ENCODE measurements at places on chromosomes 7 and 10.

DNA sequence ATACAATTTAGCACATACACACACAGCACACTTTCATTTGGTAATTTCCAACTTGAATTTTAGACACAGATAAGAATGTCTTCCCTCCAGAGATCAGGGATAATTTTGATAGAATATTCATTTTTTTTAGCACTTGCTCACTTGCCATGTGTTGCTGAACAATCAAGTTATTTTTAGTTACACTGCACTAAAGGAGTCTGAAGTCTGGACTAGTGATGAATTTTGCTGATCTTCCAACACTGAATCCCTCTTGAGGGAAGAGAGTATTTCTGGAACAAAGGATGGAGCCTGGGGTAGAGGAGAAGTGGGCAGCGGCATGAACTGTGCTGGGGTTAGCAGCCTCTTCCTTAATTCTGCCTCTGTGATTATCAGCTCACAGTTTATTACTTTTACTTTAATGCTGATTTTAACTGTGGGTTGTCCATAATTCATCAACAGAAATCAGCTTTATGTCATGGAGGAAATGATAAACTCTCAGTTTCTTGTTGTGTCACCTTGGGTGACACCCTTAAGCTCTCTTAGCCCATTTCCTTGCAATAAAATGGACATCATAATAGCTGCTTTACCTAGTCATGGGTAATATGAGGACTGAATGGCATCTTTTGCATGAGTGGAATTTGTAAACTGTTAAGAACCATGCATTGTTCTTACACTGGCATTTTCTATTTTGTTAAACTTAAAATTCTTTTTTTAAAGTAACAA is 32.1 kb downstream of the SGPL1 start:
- no peak for DNase-seq

DNA sequence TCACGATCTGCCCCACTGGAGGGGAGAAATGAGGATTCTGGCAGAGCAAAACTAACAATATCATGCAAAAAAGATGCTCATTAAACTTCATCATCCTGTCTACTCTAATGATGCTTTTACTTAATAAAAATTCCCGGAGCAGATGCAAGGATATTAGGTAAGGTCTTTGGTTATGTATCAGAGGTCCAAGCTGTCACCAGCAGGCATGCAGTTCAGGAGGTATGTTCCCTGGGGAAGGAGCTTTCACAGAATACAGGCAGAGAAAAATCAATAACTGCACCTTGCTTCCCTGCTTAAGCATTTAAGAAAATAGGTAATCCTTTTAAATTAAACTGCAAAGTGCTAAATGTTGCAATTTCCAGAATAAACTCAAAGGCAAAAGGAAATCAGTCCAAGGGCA is 81.6 kb upstream of the C1QL3 start:
- no peak for DNase-seq

GRCh38 chr7:156496363-156496769 is 144.2 kb upstream of the RNF32 start:
- DNase-seq = no peak

GRCh38 chr7:23542752-23543151 is 11.0 kb upstream of the TRA2A start:
- no peak for DNase-seq

DNA sequence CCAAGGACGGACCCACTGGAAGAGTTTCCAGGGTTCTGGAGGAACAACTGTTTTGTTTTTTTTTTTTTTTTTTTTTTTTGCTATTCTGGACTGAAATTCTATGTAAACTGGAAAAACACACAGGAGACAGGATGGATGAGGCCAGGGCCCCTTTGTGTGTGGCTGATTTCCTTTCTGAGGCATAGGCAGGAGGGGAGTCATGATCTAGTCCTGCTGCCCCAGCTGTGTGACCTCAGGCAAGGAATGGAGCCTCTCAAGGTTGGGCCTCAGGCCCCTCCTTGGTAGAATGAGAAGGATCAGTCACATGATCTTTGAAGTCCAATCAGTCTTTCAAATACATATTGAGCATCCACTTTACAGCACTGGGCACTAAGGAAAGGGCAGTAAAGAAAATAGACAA is 87.6 kb downstream of the SH3PXD2A start:
- no peak for DNase-seq

GRCh38 chr7:101857358-101857811 is 40.0 kb downstream of the CUX1 start:
- no peak for DNase-seq

- DNase-seq = no peak
These were observed 36.2 kb downstream of the TOMM7 start for GRCh38 chr7:22786290-22786932.

DNA sequence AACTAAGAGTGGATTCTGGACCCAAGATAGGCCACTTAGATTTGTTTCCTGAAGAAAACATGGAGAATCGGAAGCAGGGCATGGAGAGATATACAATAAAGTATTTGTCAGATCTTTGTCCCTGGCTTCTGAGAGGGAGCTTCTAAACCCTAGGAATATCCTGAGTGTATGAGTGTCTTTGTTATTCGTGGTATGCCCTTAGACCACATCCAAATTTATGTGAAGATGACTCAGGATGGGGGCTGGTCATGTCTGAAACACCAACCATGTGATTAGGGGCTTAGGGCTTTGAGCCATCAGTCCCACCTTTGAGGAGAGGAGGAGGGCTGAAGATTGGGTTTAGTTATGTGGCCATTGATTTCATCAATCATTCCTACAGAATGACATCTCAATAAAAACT is 69.7 kb upstream of the PLPP4 start:
- DNase-seq = no peak

DNA sequence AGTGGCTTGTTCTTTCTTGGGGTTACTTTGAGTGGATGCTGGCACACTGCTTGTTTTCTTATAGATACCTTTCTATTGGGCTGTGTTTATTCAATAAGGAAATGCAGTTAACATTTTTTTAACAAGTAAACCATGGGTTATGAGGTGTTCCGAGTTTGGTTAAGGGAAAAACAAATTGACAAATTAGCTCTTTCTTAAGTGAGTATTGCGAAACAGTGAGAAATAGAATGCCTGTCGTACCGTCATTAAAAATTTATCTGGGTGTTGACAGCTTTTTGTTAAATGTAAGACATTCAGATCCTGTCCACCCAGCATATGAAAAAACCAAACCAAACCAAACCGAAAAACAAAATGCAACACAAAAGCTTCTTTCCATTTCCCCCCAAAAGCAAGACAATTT is 6.2 kb downstream of the CUX1 start:
- no peak for DNase-seq

GRCh38 chr7:107743567-107744344 is at the start of gene CBLL1:
TSS of gene CBLL1 (plus strand) at chr7:107744142. CDS start at chr7:107744164, 22 bp downstream.
- DNase-seq = peak; percentile 95

- DNase-seq = no peak
These were observed 50.4 kb downstream of the CPEB3 start for GRCh38 chr10:92240289-92241157.

DNA sequence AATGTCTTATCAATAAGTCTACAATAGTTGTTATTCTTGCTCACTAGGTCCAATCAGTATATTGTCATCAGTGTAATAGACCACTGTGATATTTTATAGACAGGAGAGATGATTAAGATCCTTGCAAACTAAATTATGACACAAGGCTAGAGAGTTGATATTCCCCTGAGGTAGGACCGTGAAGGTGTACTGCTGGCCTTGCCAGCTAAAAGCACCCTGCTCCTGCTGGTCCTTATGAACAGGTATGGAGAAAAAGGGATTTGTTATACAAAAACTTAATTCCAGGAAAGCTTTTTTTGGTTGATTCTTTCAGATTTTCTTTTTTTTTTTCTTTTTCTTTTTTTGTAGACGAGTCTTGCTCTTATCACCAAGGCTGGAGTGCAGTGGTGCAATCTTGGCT is 16.8 kb upstream of the TMEM213 start:
- no peak for DNase-seq
